ENCODE measurements at places on chromosomes 11 and 22.
A peak's percentile ranks its signal among the peaks of the same experiment; 100 is the strongest.

- DNase-seq, result no peak
Measured at GRCh38 chr11:36308577-36308976, 12.5 kb downstream of the PRR5L start.

- no peak for DNase-seq
Measured at GRCh38 chr11:68372114-68372513, 59.7 kb downstream of the LRP5 start.

DNA sequence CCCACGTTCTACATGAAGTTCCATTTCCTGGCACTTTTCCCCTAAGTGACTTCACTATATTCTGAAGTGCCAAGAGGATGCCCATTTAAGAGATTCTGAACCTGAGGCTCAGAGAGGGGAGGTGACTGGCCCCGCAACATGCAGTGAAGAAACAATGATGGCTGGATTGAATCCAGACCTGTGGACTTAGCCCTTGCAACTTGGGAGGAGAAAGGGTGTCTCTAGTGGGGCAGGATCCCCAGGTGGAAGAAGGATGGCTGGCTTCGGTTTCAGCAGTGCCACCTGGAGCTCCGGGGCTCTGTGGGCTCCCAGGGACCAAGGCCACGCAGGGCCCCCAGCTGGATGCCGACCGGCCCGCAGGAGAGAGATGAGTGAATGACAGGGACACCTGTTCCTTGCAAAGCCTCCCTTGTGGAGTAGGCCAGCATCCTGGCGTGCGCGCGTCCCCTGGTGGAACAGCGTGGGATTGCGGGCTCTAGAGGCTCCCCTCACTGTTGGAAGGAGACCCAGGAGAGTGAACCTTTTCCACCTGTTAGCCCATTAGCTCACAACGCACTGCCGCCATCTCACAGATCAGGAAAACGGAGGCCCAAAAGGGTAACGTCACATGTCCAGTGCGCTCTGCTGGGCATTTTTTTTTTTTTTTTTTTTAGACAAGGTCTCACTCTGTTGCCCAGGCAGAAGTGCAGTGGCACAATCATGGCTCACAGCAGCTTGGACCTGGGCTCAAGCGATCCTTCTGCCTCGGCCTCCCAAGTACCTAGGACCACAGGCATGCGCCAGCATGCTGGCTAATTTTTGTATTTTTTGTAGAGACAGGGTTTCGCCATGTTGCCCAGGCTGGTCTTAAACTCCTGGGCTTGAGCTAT is 104.7 kb downstream of the KIAA1671 start:
- DNase-seq, result peak; percentile 74

DNA sequence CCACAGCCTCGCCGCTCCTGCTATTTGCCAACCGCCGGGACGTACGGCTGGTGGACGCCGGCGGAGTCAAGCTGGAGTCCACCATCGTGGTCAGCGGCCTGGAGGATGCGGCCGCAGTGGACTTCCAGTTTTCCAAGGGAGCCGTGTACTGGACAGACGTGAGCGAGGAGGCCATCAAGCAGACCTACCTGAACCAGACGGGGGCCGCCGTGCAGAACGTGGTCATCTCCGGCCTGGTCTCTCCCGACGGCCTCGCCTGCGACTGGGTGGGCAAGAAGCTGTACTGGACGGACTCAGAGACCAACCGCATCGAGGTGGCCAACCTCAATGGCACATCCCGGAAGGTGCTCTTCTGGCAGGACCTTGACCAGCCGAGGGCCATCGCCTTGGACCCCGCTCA is 35.5 kb downstream of the LRP5 start:
- no peak for DNase-seq

DNA sequence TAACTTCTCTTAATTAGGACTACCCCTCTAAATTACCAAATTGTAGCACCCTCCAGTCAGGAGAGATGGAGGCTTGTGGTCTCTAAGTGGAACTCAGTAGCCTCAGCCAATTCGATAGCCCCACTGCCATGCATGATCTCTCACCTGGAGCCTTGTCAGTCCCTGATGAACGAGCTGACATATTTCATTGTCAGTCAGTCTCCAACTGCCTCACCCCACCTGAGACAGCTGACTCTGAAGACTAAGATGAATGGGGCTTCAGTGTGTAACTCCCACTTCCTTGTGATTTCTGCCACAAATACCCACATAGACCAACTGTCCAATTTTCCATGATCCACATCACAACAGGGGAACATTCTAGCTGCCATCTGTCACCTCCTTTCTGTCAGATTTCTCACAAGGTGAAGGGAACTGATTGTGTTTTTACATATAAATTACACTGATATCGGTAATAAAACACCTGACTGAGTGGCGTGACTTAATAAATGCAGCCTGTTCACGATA is 206.5 kb downstream of the FAM181B start:
- DNase-seq, result no peak

DNA sequence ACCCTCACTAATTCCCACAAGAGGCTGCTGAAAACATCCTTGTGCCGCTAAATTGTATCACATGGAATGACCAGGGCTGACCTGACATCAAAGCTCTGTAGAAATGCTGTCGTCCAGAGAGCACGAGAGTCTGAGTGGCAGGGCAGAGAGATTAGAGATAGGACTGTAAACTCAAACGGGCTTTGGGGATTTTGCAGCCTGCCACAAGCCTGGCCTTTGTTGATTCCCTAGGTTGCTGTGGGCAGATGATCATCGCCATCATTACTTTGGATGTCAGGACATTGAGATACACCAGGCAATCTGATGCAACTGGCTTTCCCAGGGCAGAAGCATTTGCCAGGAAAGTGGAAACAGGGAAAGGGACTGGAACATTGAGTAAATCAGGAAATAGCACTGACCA is 131.6 kb downstream of the ETS1 start:
- no peak for DNase-seq

DNA sequence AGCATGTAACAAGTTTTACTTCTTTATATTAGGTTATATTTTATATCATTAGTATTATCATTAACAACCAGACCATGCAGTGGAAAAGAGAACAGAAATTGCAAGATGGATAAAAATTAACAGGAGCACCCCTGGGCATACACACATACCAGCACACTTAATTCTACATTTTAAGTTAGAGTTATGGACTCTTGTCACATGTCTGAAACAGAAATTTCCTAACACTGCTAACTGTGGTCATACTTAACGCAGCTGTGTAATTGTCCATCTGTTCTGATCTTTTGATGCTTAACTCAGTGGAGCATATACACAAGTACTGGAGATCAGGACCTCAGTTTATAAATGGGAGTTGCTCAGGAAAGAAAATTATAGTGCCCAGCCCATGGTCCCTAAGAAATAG is 358 bp downstream of the OR52H1 start:
- no peak for DNase-seq

DNA sequence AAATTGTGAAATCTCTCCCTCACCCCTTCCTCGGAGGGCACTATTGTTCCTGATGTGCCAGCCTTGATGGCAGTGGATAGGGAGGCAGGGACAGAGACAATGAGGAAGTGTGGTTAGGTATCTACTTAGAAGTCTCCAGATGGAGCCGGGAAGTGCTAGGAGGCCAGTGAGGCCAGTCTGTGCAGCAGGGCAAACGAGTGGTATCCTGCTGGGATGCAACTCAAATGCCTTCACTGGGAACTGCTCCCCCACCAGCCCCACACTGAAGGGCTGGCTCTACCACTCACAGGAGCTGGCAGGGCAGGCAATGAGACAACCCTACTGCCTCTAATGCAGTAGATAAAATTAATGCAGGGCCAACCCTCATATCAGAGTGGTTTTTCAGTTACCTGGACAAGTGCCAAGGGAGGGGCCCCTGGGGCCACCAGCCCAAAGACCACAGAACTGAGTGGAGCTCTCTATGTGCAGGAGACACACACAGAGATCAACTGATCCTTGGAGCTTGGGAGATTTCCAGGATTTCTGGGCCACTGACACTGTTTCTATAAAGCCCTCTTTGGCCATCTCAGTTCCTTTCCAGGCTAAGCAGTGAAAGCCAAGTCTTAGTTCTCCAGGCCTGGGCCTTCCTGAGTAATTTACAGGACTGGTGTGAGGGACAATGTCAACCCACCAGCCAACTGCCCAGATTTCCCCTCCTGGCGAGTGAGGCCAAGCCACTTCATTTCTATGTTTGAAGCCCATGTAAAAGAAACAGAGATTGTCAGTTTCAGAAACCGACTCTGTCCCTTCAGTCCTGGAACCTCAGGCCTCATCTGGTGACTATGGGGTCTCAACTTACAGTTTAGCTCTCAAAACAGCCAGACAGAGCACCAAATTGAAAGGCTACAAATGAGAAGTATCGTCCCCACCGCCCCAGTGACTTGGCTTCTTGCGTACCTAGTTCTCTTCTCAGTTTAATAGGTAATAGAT is 4.1 kb downstream of the MIF start:
- no peak for DNase-seq

DNA sequence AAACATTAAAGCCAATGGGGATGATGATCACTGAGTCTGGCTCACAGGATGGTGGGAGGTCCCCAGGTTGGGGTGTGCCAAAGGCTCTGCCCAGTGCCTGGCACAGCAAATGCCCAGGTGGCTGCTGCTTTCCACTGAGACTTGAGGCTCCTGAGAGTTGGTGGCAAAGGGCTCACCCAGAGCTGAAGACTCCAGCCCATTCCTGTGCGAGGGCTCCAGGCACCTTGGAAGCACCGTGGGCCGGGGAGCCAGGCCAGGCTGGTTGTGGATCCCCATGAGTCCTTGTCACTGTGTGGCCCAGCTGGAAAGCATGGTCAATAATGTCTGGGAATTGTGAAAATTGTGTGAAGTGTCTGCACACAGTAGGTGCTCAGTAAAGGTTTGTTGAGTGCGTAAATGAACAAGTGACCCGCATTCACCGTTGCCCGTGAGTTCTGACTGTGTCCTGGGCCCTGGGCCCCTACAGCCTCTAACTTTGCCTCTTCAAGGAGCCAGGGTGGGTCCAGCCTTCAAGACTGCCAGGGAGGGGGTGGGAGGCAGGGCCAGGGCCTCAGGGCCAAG is 2.8 kb upstream of the UNC93B1 start:
- no peak for DNase-seq

GRCh38 chr11:134460881-134461280 is 48.8 kb upstream of the B3GAT1 start:
- no peak for DNase-seq

DNA sequence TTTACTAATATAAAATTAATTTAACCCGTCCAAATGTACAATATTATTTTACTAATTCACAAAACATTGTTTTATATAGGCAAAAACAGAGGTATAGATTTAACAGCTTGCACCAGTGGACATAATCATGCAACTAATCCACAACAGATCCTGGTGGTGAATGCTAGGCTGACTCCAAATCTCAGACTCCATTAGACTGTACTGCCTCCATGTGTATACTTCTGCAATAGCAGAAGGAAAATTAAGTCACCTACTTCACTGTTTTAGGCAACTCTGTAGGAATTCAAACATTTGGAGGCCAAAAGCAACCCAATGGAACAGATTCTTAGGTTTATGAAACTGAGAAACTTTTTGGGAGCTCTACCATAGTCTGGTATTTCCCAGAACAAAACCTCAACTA is 30.0 kb upstream of the RAB39A start:
- DNase-seq, result peak; percentile 41

- DNase-seq, result no peak
Measured at GRCh38 chr22:39915295-39915726, 14.4 kb downstream of the GRAP2 start.

DNA sequence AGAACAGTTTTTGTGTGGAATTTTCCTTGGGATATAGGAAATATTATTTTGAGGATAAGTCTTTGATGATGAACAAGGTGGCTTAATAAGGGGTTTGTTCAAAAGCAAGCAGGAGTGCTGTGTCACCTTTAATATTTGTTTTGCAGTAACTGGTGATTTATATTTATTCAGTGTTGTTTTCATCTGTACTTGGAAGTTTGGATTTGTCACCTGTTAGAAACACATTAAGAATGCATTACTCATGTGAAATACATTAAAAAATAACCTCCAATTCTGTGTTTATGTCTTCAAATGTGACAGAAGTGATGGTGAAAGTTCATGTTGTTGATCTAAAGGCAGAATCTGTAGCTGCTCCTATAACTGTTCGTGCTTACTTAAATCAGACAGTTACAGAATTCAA is 70.5 kb downstream of the DKK3 start:
- no peak for DNase-seq

DNA sequence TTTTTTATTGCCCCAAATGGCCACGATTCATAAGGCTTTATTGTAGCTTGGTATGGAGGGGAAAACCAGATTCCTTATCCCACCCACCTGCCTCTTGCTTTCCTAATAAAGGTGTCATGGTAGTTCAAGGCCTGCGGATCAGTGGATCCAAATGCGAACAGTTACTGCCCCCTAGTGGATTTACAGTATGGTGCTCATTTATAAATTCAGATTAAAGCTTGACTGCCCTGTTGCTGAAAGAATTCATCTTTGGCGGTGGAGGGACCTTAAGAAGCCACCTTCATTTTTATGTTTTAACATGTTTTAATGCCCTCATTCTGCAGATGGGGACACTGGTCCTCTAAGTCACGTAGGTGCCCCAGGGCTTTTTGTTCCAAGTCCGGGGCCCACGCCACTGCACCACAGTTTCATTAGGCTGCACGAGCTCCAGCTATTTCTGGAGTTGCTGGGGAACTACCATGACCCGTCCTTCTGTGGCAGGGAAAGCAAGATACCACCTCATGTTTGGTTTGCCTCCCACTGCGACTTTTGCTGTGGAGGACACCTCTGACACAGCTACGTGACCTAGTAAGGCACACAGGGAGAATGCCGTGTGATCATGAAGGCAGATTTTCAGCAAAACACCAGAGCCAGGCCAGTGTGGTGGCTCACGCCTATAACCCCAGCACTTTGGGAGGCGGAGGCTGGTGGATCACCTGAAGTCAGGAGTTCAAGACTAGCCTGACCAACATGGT is 15.6 kb upstream of the INCENP start:
- DNase-seq, result peak; percentile 85

GRCh38 chr22:29203488-29204454 is 1.9 kb upstream of the EMID1 start:
- no peak for DNase-seq
